ENCODE measurements at places on chromosomes 1 and 21.

GRCh38 chr21:35119501-35120047, 70.5 kb upstream of the RUNX1 start:
- DNase-seq, result no peak

GRCh38 chr1:228772516-228773212, 37.4 kb downstream of the RHOU start:
- DNase-seq, result no peak

- no peak for DNase-seq
Observed at GRCh38 chr1:93573940-93574469, 107.6 kb downstream of the BCAR3 start.

GRCh38 chr1:220901881-220902280, 22.6 kb downstream of the HLX start:
- DNase-seq, result no peak

All from ACHN (cell line).